ENCODE measurements at places on chromosomes 1 and 21.

DNA sequence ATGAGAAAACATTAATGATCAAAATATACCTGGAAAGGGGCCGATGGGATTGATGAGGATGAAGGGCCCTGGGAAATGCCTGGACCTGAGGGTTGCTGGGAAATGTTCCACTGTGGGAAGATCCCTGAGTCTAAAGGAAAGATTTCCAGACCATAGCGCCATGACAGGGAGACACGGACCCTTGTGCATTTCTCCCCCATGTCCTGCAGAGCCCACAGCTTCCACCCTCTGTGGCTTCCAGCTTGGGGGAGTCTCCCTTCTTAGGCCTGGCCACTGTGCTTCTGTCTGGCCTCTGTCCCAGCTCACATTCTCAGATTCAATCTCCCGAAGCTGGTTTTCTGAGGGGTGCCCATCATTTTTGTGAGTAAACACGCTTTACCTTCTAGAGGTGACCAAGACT is 1.0 kb upstream of the PRAMEF12 start:
- DNase-seq: no peak

GRCh38 chr1:10721381-10722321 is 74.8 kb downstream of the CASZ1 start:
- no peak for DNase-seq

GRCh38 chr1:243796016-243796415 is 54.0 kb downstream of the AKT3 start:
- DNase-seq: no peak

DNA sequence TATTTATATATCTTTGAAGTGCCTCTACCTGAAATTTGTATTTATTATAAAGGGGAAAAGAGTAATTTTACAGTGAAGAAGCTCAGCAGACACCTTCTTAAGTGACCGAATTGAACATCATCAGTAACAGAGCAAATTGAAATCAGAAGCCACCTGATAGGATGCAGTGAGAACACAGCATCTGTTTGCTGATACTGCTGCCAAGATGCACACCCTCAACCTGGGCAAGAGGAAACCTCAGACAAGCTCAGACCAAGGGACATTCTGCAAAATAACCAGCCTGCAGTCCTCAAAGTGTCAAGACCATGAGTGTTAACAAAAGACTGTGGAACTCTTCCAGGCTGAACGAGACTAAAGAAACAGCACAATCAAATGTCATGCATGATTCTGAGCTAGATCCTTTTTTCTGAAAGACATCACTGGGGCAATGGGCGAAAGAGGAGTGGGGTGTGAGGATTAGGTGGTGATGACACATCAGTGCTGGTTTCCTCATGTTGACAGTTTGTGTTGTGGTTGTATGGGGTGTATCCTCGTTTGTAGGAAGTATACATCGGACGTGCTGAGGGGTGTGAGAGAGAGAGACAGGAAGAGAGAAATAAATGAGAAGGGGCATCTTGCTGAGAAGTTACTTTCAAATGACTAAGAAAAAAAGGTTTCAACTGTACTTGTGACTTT is 103.7 kb downstream of the ABCA4 start:
- DNase-seq: no peak

DNA sequence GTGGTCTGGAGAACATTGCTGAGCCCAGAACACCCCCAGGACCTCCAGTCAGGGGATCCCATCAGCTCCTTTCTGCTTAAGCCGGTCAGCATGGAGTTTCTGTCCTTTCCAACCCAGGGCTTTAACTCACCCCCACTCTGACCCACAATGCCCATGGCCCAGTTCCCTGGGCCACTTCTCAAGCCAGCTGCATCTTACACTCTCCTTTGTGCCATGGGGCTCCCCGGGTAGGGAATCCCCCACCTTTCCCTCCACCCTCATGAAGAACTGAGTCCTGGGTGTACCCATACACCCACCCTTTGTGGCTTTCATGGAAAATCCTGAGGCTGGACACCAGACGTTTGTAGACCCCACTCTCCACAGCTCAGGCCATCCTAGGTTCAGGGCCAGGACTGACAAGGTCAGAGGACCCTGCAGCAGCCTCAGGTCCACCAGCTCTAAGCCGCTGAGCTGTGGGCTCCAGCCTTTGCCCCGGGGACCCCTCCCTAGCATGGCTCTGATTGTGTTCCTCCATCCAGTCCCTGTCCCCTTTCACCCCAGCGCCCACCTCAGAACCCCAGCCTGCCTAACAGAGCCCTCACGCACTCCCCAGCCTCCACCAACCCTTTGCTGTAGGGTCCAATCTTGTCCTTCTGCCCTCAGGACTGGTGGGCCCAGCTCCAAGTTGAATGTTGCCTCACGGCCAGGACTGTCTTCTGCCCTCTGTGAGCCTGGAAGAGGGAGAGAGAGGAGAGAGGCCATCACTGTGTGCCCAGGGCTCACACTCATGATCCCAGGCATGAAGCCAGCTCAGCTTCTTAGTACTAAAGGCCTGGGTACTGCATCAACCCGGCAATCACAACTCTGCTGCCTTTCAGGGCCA is 394.8 kb downstream of the MATN1 start:
- no peak for DNase-seq

DNA sequence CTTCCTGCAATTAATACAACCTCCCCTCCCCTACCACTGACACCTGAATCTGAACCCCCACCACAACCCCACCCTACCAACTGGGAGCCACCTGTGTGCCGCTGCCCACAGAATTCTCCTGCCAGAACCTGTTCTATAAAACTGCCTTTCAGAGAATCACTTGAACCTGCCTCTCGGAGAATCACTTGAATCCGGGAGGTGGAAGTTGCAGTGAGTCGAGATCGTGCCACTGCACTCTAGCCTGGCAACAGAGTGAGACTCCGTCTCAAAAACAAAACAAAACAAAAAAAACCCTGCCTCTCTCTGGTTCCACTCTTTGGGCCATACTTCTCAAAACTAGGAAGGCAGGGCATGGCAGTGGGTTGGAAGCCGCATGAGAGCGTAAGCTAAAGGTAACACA is 5.7 kb downstream of the URB1 start:
- no peak for DNase-seq

GRCh38 chr1:100799954-100800612 is 80.5 kb downstream of the VCAM1 start:
- DNase-seq: no peak

- no peak for DNase-seq
These were observed 31.7 kb downstream of the ARHGAP29 start for GRCh38 chr1:94205639-94206038.

DNA sequence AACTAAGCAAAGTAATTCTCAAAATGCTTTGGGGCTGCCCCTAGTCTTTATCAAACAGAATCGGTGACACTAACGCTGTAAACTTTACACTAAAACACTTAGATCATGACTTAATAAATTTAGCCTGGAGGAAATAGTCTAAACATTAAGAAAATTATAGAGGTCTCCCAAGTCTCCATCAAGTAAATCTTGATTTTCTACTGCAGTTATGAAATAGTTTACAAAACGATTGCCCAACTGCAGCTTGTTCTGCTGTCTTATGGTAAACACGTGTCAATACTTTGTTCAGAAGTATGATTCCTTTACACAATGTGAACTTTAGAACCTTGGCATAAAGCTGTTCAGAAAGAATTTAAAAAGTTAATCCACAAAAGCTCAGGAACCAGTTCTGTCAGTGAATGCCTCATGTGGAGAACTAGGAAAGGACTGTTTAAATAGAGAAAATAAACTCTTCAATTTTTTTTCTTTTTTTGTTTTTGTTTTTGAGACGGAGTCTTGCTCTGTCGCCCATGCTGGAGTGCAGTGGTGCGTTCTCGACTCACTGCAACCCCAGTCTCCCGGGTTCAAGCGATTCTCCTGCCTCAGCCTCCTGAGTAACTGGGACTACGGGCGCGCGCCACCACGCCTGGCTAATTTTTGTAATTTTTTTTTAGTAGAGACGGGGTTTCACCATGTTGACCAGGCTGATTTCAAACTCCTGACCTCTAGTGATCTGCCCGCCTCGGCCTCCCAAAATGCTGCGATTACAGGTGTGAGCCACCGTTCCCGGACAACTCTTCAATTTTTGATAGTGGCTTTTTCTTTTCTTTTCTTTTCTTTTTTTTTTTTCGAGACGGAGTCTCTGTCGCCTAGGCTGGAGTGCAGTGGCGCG is 1.6 kb downstream of the DDI2 start:
- no peak for DNase-seq

DNA sequence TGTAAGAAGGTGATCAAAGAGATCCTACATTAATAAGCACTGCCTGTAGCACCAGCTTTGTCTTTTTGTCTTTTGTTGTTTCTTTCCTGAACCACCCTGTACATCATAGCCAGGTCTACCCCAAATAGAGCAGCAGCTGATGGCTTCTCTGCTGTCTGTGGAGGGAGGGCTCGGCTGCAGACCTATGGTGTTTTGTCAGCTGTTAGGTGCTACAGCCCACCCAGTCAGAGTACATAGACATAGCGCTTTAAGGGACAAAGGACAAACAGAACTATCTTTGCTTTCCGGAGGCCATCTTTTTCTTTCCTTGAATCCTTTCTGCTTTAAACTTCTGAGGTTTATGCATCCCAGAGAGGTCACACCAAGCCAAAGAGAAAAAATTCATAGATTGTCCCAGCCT is 258.1 kb downstream of the ZNF648 start:
- no peak for DNase-seq

GRCh38 chr1:66563094-66563800 is 29.3 kb downstream of the SGIP1 start:
- DNase-seq: no peak

DNA sequence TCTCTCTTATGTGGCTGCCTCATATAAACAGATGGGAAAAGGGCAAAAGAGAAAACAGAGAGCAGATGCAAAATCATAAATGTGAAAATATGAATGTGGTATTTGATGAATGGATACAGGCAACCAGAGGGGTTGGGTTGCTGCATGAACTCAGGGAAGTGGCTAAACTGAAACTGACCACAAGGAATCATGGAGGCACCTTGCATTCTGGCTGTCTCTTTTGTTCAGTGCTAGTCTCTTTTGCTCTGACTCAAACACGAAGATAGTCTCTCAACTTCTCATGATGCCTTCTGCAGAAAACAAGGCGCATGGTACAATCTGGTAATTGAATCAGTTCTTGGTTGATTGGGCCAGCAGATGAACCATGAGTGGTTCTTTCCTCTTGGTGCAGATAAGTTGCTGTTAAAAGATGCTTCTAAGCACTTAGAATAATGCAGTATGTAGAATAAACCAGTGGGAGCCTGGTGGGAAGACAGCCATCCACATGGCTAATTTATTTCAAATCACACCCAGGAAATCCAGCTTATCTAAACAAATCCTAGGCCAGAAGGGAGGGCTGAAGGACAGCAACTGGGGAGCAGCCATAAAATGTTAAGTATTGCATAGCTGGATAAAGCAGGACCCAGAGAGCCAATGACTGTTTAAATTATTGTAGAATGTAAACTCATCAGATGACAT is 64.2 kb downstream of the HLX start:
- no peak for DNase-seq

- DNase-seq: no peak
These were observed 2011.2 kb downstream of the NCAM2 start for GRCh38 chr21:23009360-23009759.

DNA sequence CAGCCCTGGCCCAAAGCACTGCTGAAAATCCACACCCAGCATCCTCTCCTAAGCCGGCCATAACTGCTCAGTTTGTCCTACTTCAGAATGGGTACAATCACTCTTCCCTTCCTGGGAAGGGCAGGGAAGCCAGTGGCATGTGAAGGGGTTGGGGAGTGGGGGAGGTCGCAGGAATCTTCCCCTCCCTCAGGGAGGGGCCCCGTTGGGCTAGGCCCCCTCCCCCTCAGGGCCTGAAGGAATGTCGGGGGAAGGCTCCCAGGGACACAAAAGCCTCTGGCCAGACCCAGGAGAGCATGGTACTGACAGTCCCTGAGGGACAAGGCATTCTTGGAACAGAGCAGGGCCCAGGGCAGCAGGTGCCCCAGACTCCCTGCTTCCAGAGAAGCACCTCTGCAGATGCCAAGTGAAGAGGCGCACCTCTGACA is 1.2 kb downstream of the ELOVL1 start:
- DNase-seq: no peak

DNA sequence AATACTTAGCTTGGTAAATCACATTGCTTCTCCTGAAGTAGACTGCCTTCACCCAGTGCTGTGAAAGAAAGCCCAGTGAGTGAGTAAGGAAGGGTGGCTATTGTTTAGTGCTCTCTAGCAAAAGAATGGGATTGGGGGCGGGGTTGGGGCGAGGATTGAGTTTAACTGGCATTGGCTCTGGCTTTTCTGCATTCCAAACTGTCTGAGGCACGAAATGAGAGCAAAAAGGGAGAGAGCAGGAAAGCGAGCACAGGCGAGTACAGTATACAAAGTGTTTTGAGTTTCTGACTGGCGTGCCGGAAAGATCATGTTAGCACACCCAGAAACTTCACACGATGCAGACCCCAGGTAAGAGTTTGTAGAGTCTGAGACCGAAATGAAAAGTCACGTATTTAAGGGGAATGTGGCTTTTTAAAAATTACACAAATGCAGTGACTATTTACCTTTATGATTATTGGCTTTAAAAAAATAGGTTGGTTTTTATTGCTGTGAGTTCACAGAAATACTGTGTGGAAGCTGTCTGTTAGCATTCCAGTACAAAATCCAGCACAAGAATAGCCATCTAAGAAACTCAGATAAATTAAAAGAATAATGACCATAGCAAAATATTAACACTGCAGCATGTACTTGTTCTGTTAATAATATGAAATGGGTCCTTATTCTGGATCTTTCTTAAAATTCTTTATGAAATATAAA is 155.4 kb downstream of the CLEC20A start:
- no peak for DNase-seq

DNA sequence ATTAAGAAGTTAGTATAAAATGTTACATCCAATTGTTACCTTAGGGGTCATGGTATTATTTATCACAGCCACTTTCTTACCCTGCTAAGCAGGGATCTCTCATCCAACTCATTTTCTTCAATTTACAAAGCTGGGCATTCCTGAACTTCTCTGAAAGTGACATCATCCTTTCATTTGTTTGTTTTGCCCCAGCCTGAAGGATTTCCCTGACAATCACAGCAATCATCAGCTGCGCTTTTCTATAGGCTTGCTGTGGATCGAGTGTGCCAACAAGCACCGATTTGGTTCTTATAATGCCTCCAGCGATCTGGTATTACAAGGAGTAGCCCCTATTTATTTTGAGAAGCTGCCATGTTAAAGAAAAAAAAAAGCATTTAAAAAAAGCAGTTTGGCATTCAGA is 240.2 kb downstream of the USH2A start:
- DNase-seq: no peak
